Pancreas (tissue), 10 donors: ENCODE measurements at places on chromosomes 4 and X. TPM values are rescaled to one million over a fixed set of nuclear protein-coding genes. Genes with fewer than 3 reads are reported as not detected.

The TMEM150C gene
- polyA plus RNA-seq: 8.7 TPM

The SLC25A53 gene
- 5.8 TPM for polyA plus RNA-seq

The TLL1 gene
- polyA plus RNA-seq: 1.5 TPM

The SNCA gene
- 5.6 TPM for polyA plus RNA-seq

The SLC49A3 gene
- 14.3 TPM for polyA plus RNA-seq

The UGT2A1 gene
- polyA plus RNA-seq: not detected

The C4orf50 gene
- 0.23 TPM for polyA plus RNA-seq
